ENCODE measurements at places on chromosomes 1 and 21. TPM values are rescaled to one million over a fixed set of nuclear protein-coding genes. Genes with fewer than 3 reads are reported as not detected.
A peak's percentile ranks its signal among the peaks of the same experiment; 100 is the strongest.

DNA sequence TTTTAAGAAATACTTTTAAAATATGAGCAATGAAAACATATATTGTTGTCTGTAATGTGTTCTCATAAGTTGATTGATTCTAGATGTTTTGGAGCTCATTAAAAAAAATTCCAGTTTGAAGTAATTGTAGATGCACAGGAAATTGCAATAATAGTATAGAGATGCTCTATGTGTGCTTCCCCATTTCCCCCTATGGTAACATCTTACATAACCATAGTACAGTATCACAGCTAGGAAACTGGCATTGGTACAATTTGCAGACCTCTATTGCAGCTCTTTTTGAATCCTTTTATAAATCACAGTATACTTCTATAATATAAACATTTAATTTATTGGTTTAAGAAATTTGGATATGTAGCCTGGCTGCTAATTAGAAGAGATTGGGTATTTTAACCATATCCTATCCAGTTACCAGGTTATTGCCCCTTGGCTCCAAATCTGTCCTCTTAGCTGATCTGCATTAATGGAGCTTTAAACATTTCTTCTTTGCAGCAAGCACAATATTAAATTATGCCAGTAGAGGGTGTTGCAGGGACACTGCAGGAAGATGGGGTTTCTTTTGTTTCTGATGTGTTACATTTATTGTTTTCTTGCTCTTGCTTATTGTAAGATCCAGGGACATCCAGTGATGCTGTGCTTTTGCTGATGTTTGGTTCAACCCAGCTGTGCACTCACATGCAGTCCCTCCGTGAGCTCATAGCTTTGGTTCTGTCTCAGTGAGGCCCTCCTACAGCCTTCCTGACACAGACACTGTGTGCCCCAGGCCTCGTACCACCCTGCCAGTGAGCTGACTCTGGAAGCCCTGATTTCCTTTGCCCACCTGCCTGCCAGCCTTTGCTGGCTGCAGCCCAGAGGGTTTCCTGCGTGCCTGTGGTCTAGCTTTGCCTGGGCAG, 103.3 kb downstream of the RABGAP1L start:
- no peaks in the 10 kb centered on the region for H3K27me3 ChIP-seq
- H3K4me1 ChIP-seq: no peaks in the 10 kb centered on the region
- H3K27ac ChIP-seq: no peak overlapping the region
- H3K36me3 ChIP-seq: peaks cover 3% of the 10 kb centered on the region
- H3K4me3 ChIP-seq: no peak overlapping the region

- H3K4me1 ChIP-seq: no peaks in the 10 kb centered on the region
- no peak for DNase-seq
- no peaks in the 10 kb centered on the region for H3K27me3 ChIP-seq
- no peaks in the 10 kb centered on the region for H3K36me3 ChIP-seq
- H3K4me3 ChIP-seq: no peak overlapping the region
These were observed 246.4 kb upstream of the ADAMTS5 start for GRCh38 chr21:27213303-27213702.

DNA sequence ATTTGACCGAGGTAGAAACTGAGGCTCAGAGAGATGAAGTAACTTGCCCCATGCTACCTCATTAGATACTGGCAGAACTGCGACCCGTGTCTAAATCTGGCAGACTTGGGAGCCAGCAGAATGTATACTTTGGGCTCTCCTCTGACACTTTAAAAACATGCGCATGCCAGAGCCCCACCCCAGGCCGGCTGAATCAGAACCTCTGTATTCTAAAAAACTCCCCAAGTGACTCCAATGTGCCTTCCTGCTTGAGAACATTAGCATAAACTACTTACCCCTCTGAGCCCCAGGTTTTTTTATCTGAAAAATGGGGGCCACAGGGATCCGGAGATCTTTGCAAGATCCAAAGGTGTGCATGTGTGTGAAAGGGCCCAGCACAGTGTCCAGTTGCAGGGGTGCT, 344.7 kb upstream of the USP24 start:
- no peak overlapping the region for H3K4me3 ChIP-seq
- no peaks in the 10 kb centered on the region for H3K36me3 ChIP-seq
- H3K27me3 ChIP-seq: no peaks in the 10 kb centered on the region
- H3K27ac ChIP-seq: no peak overlapping the region

DNA sequence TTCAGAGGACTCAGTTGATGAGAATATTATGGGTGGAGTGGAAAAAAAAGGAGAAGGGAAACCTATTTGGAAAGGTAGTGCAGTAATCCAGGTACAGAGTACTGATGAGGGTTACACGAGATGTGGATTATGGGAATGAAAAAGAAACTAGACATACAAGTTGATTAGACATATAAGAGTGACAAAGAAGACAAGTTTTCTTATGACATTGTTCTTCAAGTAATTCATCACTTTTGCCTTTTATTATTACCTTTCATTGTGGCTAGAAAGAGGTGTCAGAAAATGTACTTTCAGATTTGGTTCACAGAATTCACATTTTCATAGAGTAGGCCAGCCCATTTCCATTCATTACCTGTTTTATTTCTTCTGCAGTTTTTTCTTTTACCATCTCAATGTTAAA, 10.4 kb downstream of the ATPAF1 start:
- no peak for DNase-seq
- H3K4me1 ChIP-seq: no peaks in the 10 kb centered on the region
- no peak overlapping the region for H3K4me3 ChIP-seq
- H3K36me3 ChIP-seq: peaks cover 25% of the 10 kb centered on the region
- H3K27ac ChIP-seq: no peak overlapping the region

- H3K36me3 ChIP-seq: no peaks in the 10 kb centered on the region
- no peaks in the 10 kb centered on the region for H3K4me1 ChIP-seq
- no peak overlapping the region for H3K27ac ChIP-seq
- H3K27me3 ChIP-seq: peaks cover 6% of the 10 kb centered on the region
- DNase-seq: no peak
These were observed 128.2 kb upstream of the KIAA0040 start for GRCh38 chr1:175320804-175321203.

- no peak overlapping the region for H3K4me3 ChIP-seq
- H3K4me1 ChIP-seq: peaks cover 19% of the 10 kb centered on the region
- H3K36me3 ChIP-seq: no peaks in the 10 kb centered on the region
- no peak overlapping the region for H3K27ac ChIP-seq
- H3K27me3 ChIP-seq: peaks cover 33% of the 10 kb centered on the region
These were observed 1.0 kb downstream of the NPR1 start for GRCh38 chr1:153679337-153680119.

GRCh38 chr1:29201595-29202051, 19.9 kb upstream of the SRSF4 start:
- peaks cover 90% of the 10 kb centered on the region for H3K36me3 ChIP-seq
- no peak overlapping the region for H3K4me3 ChIP-seq
- H3K27me3 ChIP-seq: no peaks in the 10 kb centered on the region
- peak overlapping the region; percentile 78 for H3K27ac ChIP-seq
- H3K4me1 ChIP-seq: peaks cover 20% of the 10 kb centered on the region
- no peak for DNase-seq

DNA sequence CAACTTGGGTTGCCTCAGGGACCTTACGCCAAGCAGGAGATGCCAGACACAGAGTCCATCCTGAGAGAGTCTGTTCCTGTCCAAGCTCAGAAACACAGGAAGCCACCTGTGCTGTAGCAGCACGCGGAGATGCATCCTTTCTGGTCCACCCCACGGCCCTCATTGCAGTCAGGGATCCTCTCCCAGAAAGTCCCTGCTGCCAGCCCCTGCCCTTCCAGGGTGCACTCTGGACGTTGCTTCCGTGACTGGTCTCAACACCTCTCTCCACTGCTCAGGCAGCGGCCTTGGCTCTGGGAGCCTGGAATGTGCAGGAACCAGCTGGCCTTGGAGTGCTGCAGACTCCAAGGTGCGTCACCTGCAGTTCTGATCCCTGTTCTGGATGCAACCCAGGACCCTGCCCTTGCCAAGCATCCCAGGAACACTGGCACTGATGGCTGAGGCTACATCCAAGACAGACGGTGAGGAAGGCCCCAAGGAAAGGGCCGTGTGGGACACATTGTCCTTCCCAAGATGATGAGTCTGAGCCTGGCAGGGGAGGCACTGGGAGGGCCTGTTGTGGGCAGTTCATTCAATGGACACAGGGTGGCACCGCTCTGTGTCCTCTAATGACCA, 21.7 kb upstream of the COL6A1 start:
- H3K27ac ChIP-seq: no peak overlapping the region
- H3K27me3 ChIP-seq: peaks cover 11% of the 10 kb centered on the region
- no peaks in the 10 kb centered on the region for H3K36me3 ChIP-seq
- no peak overlapping the region for H3K4me3 ChIP-seq
- no peak for DNase-seq
- H3K4me1 ChIP-seq: no peaks in the 10 kb centered on the region

GRCh38 chr1:175514387-175514953, 228.9 kb downstream of the TNR start:
- no peaks in the 10 kb centered on the region for H3K27me3 ChIP-seq
- no peak overlapping the region for H3K4me3 ChIP-seq
- no peaks in the 10 kb centered on the region for H3K4me1 ChIP-seq
- no peak for DNase-seq

- no peaks in the 10 kb centered on the region for H3K4me1 ChIP-seq
- no peaks in the 10 kb centered on the region for H3K36me3 ChIP-seq
- DNase-seq: no peak
- H3K4me3 ChIP-seq: no peak overlapping the region
- no peaks in the 10 kb centered on the region for H3K27me3 ChIP-seq
These were observed 68.8 kb upstream of the DAB1 start for GRCh38 chr1:57492586-57493226.

- peaks cover 75% of the 10 kb centered on the region for H3K4me1 ChIP-seq
- peak overlapping the region; percentile 77 for H3K27ac ChIP-seq
- H3K36me3 ChIP-seq: no peaks in the 10 kb centered on the region
- H3K27me3 ChIP-seq: no peaks in the 10 kb centered on the region
These were observed 4.0 kb upstream of the FAAP20 start for GRCh38 chr1:2198571-2198970.

- no peak for DNase-seq
- no peaks in the 10 kb centered on the region for H3K36me3 ChIP-seq
- H3K27me3 ChIP-seq: peaks cover 30% of the 10 kb centered on the region
These were observed 43.1 kb downstream of the ZNF281 start for GRCh38 chr1:200366577-200367253.

- peaks cover 42% of the 10 kb centered on the region for H3K4me1 ChIP-seq
- no peak for DNase-seq
- H3K4me3 ChIP-seq: peak overlapping the region; percentile 43
- H3K27me3 ChIP-seq: no peaks in the 10 kb centered on the region
These were observed 766 bp downstream of the ATP2B4 start for GRCh38 chr1:203627398-203627797.

DNA sequence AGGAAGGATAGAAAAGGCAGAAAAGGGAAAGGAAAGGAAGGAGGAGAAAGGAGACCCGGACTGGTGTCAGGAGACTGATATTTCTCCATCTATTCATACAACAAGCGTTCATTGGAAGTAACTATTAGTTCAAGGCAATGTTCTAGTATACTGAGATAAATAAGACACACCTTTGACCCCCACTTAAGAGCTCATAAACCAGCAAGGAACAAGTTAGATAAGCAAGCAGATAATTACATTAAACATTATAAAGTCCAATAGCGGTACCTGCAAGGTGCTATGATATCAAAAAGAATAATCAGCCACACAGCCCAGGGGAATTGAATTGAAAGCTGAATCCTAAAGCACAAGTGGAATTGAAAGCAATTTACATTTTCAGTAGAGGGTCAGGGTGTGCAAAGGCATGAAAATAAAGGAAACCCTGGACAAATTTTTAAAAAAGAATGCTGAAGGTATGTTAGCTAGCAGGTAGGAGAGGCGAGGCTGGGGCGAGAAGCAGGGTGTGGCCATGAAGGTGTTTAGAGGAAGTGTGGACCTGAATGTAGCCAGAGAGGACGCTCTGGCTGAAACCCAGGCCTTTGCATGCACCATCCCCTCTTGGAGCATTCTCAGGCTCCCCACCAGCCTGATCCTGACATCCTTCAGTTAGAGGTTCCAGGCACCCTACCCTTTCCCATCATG, 200.0 kb downstream of the SETD4 start:
- no peak for DNase-seq
- no peaks in the 10 kb centered on the region for H3K4me1 ChIP-seq
- H3K27ac ChIP-seq: no peak overlapping the region
- no peak overlapping the region for H3K4me3 ChIP-seq

- H3K27me3 ChIP-seq: no peaks in the 10 kb centered on the region
- H3K4me3 ChIP-seq: no peak overlapping the region
- DNase-seq: no peak
These were observed 414.6 kb upstream of the PTBP2 start for GRCh38 chr1:96306809-96307560.

GRCh38 chr1:99851850-99852454, 1.8 kb downstream of the AGL start:
- peaks cover 12% of the 10 kb centered on the region for H3K36me3 ChIP-seq
- no peak overlapping the region for H3K4me3 ChIP-seq
- peaks cover 7% of the 10 kb centered on the region for H3K4me1 ChIP-seq
- H3K27me3 ChIP-seq: no peaks in the 10 kb centered on the region

- H3K36me3 ChIP-seq: peaks cover 27% of the 10 kb centered on the region
- no peaks in the 10 kb centered on the region for H3K27me3 ChIP-seq
- no peak overlapping the region for H3K4me3 ChIP-seq
- DNase-seq: no peak
- no peak overlapping the region for H3K27ac ChIP-seq
- no peaks in the 10 kb centered on the region for H3K4me1 ChIP-seq
These were observed 9.8 kb upstream of the KCNQ4 start for GRCh38 chr1:40773748-40774265.

DNA sequence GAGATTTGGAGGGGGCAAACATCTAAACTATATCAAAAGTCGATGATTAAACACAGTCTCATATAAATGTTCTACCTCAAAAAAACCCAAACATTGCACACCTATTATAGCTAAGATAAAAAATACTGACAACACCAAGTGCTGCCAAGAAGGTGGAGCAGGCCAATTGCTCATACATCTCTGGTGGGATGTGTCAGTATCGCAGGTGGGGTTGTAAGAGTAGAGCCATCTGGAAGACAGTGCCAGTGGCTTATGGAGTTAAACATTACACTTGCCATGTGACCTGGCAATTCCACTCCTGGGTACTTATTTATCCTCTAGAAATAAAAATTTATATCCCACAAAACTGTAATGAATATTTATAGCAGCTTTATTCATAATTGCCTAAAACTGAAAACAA, 213.4 kb downstream of the DISC1 start:
- H3K27me3 ChIP-seq: peaks cover 4% of the 10 kb centered on the region
- H3K36me3 ChIP-seq: no peaks in the 10 kb centered on the region
- DNase-seq: no peak
- H3K4me3 ChIP-seq: no peak overlapping the region
- H3K27ac ChIP-seq: no peak overlapping the region
- H3K4me1 ChIP-seq: no peaks in the 10 kb centered on the region

DNA sequence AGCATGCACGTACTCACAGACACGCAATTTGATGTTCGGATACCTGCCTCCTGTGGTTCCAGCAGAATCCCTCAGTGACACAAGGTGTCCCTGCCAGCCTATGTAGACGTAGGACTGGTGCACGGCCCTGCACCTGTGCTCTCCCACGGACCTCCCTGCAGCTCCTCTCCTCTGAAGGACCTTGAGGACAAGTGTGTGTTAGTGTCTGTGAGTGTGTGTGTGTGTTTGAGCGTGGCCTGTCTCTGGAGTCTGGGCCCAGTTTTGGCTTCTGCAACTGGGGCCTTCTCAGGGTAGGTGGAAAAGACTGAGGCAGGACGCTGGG, 22.5 kb upstream of the DMBX1 start:
- no peak for DNase-seq
- H3K27ac ChIP-seq: no peak overlapping the region
- H3K4me1 ChIP-seq: peaks cover 22% of the 10 kb centered on the region
- H3K4me3 ChIP-seq: no peak overlapping the region
- no peaks in the 10 kb centered on the region for H3K36me3 ChIP-seq

Gene OR14K1
- not detected for total RNA-seq

Gene EDN2
- total RNA-seq: not detected

Gene ADCY10
- total RNA-seq: 0.20 TPM

Gene SLC9C2
- not detected for total RNA-seq

Gene TFF3
- 0.72 TPM for total RNA-seq

Gene NPHS2
- not detected for total RNA-seq

Gene AGBL4
- total RNA-seq: not detected

Gene TTC34
- total RNA-seq: 0.31 TPM

Gene HES4
- 40.5 TPM for total RNA-seq

Gene TRIM58
- 19.1 TPM for total RNA-seq

Gene AIM2
- 0.22 TPM for total RNA-seq
